ENCODE measurements at places on chromosomes 7 and 10.
A peak's percentile ranks its signal among the peaks of the same experiment; 100 is the strongest.

GRCh38 chr7:16098585-16099179, 322.7 kb downstream of the CRPPA start:
- no peak for DNase-seq

GRCh38 chr10:59905731-59906416, 482 bp downstream of the CCDC6 start:
- DNase-seq = no peak

GRCh38 chr10:128570319-128570995, 444.2 kb upstream of the MKI67 start:
- DNase-seq = no peak

DNA sequence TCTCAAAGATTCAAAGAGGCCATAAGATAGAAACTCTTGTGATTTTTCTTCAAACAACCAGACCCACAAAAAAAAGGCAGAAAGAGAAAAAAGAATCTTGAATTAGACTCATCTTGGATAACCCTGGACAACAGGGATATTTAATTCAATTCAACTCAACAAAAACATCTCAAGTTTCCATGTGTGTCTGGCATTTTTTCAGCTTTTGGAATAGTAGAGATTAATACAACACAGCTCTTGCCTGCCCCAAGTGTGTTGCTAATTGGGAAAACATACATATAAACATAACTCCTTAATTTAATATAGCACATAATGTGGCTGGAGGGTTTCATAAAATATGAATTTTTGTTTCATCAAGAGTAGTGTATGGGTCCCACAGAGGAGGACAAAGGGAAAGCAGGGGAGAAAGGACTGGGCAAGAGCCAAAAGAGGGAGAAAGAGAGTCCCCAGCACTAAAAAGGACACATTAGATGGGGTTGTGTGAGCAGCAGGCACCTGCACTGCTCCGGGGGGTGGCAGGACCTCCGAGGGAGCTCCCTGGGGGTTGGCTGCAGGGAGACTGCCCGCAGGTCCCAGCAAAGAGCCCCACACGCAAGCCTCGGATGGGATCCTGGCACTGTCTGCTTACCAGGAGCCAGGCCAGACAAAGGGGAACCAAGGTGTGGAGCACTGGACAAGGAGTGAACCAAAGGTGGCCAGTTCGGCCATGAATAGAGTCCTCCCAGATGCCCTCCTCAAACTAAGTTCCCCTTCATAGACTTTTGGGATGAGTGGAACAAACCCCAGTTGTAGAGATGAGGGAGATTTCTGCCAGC, 65.6 kb upstream of the TMEM72 start:
- DNase-seq = no peak

GRCh38 chr10:63348245-63348850, 117.4 kb downstream of the JMJD1C start:
- DNase-seq = peak; percentile 10

GRCh38 chr10:89032141-89032891, 41.7 kb downstream of the FAS start:
- DNase-seq = peak; percentile 80

DNA sequence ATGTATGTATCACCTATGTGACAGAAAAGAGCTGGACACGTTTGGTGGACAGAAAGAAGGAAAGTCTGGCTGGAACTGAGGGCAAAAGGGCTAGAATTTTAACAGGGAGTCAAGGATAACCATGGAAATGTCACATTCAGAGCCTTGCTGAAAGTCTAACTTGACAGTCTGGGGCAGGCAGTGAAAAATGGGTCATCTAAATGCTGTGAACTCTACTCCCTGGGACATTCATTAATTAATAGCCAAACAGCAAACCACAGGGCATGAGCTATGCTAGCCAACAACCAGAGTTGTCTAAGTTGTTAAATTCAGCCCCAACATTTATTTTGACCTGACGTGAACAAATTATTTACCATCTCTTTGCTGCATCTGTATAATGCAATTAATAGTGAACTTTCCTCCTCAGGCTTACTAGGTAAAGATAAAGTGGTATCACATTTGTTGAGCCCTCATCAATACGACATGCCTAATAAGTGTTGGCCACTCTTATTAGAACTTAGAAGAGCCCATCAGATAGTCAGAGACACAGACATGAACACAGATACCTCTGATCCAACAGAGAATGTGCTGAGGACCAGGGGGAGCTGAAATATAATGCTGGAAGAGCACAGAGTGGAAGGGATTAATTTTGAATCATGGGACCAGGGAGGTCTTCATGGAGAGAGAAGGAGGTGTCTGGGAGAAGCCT, 109.9 kb downstream of the SORCS1 start:
- DNase-seq = no peak

DNA sequence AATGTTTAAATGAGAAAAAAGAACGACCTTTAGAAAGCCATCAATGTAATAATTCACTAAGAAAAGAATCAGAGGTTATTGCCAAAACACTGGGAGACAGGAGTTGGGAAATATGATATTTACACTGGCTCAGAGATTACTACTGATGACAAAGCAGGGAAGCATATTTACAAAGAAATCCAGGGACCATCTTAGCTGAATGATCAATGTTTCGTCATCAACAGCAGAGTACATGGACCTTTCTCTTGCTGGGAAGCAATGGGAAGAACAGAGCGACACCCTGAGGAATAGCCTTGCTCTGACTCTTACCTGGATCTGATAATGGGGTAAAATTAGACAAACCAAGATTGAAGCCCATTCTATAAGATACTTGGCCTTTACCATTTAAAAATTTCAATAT, 1293.5 kb downstream of the XPNPEP1 start:
- peak; percentile 3 for DNase-seq

GRCh38 chr7:123755338-123755737, 6.5 kb upstream of the WASL start:
- no peak for DNase-seq

- DNase-seq = no peak
Measured at GRCh38 chr10:95339863-95340262, 49.1 kb upstream of the PDLIM1 start.

- DNase-seq = no peak
Measured at GRCh38 chr7:139561-140243, 52.7 kb upstream of the FAM20C start.

DNA sequence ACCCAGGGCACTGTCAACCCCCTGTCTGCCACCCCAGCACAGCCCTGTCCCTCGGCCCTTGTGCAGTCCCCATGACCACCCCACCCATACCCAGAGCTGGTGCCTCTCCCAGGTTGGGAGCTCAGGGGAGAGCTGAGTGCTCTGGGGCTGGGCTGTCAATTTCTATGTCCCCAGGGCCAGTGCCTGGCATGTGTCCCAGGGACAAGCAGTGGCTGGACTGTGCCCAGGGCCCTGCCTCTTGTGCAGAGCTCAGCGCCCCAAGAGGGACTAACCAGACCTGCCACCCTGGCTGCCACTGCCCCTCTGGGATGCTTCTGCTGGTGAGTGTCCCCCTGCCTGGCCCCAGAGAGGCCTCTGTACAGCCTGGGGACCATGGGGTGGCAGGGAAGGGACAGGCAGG, 29.0 kb upstream of the ZNF862 start:
- no peak for DNase-seq

- no peak for DNase-seq
Measured at GRCh38 chr10:124353896-124354295, 64.8 kb downstream of the OAT start.

- no peak for DNase-seq
Measured at GRCh38 chr10:69044546-69044945, 43.4 kb upstream of the SRGN start.

DNA sequence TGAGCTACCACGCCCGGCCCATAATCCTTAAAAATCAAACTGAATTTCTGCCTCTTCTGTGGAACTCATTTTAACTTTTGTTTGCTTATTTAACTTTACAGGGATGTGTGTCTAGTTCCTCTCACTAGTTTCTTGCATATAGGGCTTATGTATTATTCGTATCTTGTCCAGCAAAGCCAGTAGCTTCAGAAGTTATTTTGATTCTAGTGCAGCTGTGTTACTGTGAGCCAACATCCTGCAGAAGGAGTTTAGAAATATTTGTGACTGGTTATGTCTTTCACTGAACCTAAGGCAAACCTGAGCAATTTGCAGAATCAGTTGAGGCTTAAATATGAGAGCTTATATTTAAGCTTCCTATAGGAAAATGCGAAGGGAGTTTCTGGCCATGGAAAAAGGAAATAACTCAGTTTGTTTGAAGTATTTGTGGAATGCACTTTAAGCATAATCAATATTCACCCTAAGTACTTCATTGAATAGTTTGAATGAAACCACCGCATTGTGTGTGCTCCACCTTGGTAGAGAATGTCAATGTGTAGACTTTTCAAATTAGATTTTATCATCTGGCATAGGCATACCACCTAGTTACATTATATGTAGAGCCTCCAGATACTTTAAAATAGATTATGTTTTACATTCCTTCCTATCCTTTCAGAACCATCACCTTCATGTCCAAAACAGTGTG, 90.8 kb downstream of the MCU start:
- DNase-seq = no peak
